ENCODE measurements at places on chromosomes 6 and 20. TPM values are rescaled to one million over a fixed set of nuclear protein-coding genes. Genes with fewer than 3 reads are reported as not detected.

TMC2 gene
- total RNA-seq = not detected

GSTA2 gene
- total RNA-seq = not detected

R3HDML gene
- total RNA-seq = not detected

OR2J3 gene
- total RNA-seq = not detected

TBPL1 gene
- 34.7 TPM for total RNA-seq

KCNS1 gene
- 0.29 TPM for total RNA-seq

ZNF391 gene
- 0.53 TPM for total RNA-seq

UFL1 gene
- 33.1 TPM for total RNA-seq

RUNX2 gene
- not detected for total RNA-seq

PRL gene
- total RNA-seq = not detected

KIF6 gene
- total RNA-seq = under 0.01 TPM

TRIM10 gene
- not detected for total RNA-seq

CUL9 gene
- 26.6 TPM for total RNA-seq

TREM1 gene
- total RNA-seq = not detected

CPNE5 gene
- total RNA-seq = 9.3 TPM

MCCD1 gene
- not detected for total RNA-seq

SIRPA gene
- 20.2 TPM for total RNA-seq

YWHAB gene
- total RNA-seq = 244 TPM

TTLL9 gene
- not detected for total RNA-seq

LRRN4 gene
- total RNA-seq = under 0.01 TPM

IMPG1 gene
- total RNA-seq = not detected

GNAS-AS1 gene
- 0.57 TPM for total RNA-seq

NFKBIL1 gene
- total RNA-seq = 19.1 TPM

FGD2 gene
- total RNA-seq = not detected

SEL1L2 gene
- not detected for total RNA-seq

LAMA2 gene
- total RNA-seq = 5.8 TPM

WASF1 gene
- 21.9 TPM for total RNA-seq

SAMD10 gene
- 2.6 TPM for total RNA-seq

UST gene
- 1.1 TPM for total RNA-seq

DUSP15 gene
- not detected for total RNA-seq

CTAGE9 gene
- not detected for total RNA-seq

SPEF1 gene
- total RNA-seq = 0.13 TPM

FABP7 gene
- total RNA-seq = not detected

POPDC3 gene
- 0.14 TPM for total RNA-seq

CD109 gene
- total RNA-seq = 30.5 TPM

ECT2L gene
- not detected for total RNA-seq

CEP43 gene
- 23.5 TPM for total RNA-seq

PPP1R3G gene
- 0.36 TPM for total RNA-seq

ZNF133 gene
- 8.4 TPM for total RNA-seq

PROKR2 gene
- total RNA-seq = not detected

GHRH gene
- total RNA-seq = not detected

PSORS1C2 gene
- total RNA-seq = not detected

JPH2 gene
- total RNA-seq = not detected

PBX2 gene
- 41.5 TPM for total RNA-seq

SLC29A1 gene
- total RNA-seq = 132 TPM

ID4 gene
- 0.13 TPM for total RNA-seq

POU3F2 gene
- not detected for total RNA-seq

SAMD5 gene
- total RNA-seq = 3.6 TPM

DOK5 gene
- total RNA-seq = 10.4 TPM

Measured in thoracic aorta endothelial cell (primary cell).